ENCODE measurements at places on chromosomes 12 and 14.
A peak's percentile ranks its signal among the peaks of the same experiment; 100 is the strongest.

GRCh38 chr12:110062241-110062640, 13.9 kb upstream of the C12orf76 start:
- DNase-seq: no peak

DNA sequence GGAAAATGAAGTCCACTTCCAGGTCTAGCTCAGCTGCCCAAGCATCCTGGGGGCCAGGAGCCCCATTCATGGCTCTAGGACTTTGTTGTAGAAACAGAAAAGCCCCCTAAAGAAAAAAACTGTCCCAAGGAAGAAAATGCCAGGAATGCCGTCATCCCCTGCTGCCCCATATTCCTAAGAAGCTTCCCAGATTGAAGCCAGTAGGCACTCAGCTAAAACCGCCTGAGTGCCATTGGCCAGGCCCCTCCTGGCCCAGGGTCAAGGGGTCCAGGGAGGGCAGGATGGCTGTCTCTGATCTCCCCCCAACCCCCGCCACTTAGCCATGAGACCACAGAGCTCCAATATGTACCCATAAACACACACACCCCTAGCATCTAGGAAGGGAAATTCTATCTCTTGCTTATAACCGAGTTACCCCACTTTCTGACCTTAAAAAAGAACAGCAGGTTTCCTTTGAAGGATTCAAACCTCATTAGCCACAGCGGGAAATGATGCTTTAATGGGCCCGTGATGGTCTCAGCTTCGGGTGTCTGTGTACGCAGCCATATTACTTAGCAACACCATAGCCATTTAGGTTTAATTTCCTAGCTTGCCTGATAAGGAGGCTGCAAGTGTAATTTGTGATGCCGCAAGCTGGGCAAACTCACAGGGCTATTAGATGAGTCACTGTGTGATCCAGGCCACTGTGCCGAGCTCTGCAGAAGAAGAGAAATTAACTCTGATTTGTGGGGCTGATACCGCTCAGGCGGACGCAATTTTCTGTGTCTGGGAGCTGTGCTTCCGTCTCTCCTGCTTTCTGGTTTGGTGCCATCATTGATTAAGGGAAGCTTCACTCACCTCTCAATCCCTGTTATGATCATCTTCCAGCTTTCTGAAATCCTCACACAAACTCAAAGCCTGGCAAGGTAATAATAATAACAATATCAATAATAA, 84.2 kb downstream of the GCH1 start:
- DNase-seq: peak; percentile 81

DNA sequence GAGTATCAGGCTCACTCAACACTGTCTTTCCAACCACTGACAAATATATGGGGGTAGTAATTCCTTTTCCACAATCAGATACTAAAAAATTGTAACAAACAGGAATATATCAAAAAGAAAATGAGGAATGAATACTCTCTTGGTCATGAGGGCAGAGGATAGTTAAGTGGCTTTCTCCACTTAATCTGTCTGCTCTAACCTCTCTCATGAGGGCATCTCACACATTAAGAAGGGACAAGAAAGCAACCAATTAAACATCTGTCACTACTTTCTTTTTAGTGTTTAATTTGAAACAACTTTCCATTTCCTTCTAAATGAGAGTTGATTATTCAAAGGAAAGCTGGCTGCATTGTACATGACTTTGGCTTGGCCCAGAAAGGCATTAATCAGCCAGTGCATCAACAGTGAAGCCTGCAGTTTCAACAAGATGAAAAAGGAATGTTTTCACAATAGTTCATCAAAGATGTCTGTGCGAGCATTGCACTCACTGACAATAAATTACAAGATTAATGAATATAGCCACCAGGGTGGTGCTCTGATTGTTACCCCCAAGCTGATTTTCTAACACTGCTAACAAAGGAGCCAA, 142.0 kb downstream of the SEC23A start:
- DNase-seq: no peak

DNA sequence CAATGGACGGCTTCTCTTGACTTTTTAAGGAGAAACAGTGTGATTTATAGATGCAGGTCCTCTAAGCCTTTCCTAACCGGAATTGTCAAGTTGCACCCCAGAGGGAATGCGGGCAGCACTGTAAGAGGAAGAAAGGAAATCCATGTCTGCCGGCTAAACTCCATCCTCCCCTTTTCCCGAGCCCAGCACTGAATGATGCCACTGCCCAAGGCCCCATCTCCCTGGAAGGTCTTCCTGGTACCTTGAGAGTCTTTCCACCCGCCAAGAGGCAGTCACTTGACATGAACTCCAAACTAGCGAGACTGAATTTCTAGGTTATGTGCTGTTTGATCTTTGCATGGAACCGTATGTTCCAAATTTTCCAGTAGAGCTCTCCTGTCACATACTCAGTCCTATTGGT, 313.4 kb upstream of the FKBP4 start:
- DNase-seq: no peak

- DNase-seq: no peak
These were observed 129.4 kb downstream of the SYNE2 start for GRCh38 chr14:63982156-63982555.

DNA sequence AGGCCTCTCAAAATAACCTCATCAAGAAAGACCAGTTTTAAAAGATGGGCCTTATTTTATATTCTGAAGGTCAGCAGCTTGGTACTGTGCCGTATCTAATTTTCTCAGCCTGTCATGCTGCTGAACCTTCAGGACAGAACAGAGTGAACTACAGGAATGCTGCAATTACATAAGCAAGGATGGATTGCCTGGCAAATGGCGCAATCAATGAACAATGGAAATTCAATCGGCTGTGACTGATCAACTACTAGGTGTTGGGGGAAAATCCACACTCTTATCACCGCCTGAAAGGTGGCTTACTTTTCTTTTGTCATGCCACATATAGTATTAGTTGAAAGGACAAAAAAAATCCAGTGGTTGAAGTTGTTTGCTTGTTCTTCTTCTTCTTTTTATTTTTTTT, 8.5 kb downstream of the ACSS3 start:
- DNase-seq: no peak

DNA sequence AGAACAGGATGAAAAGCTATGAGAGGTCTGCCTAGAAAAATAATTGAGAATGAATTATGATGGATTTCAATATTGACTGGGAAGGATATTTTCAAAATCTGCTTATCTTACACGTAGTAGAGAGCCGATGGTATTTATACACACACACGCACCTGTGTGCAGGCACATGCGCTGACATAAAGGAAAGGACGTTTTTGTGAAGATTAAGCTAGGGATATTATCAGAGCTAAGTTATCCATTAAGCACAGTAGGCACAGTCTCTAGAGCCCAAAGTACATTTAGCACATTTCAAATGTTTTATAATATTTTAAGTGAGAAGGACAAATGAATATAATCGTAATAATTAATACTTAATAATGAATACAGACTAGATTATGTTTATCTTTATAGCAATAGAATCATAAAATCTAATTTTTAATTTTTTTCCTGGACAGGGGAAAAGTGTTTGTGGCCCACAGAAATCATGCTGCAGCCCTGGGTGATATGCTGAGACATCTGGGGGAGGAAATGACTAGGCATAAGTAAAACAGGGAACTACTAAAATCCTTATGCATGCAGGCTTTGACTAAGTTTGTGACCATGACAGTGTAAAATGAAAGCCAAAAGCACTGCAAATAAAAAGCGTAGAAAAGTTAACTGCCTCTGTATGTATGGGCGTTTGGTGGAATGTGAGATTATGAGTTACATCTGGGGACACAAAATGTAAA, 146.1 kb downstream of the KITLG start:
- DNase-seq: no peak

DNA sequence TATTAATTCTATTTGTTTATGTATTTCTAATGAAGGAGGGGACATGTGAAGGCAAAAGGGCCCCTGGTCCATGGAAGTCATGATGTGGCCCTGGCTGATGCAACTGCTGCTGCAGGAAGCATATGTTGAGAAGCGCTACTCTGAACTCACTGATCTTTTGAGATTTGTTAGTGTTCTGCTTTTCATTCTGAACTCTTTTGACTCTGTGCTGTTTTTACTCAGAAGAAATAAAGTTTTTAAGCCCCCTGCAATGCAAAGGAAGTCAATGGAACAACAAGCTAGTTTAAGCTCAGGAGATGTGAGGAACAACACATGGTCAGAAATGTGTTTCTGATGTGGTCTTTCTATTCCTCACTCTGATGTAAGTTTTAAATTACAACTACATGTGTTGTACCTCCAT, 88.9 kb upstream of the BTG1 start:
- DNase-seq: no peak

GRCh38 chr12:56634837-56635791, 5.0 kb upstream of the BAZ2A start:
- peak; percentile 93 for DNase-seq

GRCh38 chr14:60085085-60085484, 6.6 kb upstream of the PCNX4 start:
- no peak for DNase-seq

DNA sequence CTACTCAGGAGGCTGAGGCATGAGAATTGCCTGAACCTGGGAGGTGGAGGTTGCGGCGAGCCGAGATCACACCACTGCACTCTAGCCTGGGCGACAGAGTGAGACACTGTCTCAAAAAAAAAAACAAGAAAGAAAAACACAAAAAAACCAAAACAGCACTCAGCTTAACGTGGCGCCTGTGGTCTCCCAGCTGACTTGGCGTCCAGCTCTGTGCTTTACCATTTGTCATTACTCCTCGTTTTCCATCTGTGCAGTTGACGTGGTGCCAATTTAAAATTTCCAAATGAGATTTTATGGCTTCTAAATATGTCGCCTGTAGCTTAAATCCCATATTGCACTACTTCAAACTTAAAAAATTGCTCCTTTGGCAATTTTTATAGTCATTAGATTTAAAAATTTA, 2.0 kb downstream of the MGP start:
- DNase-seq: no peak

DNA sequence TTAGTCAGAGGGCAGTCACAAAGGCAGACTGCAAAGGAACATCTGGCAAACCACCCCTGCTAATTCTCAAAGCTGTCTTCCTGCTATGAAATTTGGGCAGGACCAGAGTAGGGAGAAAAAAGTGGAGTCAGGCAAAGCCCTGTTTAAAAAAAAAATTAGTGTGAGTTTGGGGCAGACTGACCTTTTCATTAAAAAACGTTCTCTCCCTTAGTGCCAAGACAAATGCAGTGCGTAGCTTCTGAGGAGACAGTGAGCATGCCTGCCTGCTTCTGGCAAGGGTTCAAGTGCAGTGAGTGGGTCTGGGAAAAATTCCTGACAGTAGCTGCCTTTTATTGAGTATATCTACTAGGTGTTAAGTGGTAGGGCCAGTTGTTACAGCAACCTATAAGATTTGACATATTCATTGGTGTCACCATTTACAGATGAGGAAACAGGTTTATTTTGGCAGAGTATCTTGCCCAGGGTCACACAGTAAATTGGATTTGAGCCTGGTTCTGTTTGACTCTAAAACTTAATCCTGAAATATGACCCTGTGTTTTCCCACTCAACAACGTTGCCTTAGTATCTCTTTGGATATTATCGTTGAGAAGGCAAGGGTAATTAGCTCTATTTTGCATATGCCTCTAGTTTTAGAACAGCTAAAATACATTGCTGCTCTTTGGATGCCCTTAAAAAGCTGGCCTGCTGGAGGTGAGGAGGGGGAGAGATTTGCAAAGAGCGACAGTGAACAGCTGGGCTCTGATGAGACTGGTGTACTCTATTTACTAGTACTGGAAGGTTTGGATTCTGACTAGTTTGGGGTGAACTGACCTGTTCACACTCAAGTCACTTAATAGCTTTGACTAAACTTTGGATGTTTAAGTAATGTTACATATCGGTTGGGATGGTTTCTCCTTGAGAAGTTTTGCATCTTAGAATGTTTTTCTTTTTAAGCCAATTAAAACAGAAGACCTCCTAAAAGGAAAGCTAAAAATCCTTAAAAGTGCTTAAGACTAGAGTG, 72.8 kb downstream of the PAPOLA start:
- peak; percentile 19 for DNase-seq

DNA sequence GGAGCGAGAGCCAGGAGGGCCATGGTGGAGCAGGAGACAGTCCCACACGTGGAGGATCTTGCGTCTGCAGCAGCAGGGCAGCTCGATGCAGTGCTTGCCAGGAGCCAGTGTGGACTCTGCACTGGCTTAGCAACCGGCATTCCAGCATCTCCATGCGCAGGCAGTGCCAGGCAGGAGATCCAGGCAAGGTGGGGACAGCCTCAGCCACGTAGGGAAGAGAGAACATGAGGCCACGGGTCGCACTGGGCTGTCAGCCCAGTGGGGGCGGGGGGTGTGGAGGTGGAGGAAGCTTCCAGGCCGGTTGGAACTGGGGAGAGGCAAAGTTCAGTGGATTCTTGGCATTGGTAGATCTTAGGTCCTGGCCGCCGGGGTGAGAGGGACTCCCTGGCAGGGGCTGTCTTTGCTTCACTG, 121.0 kb upstream of the EVL start:
- no peak for DNase-seq

DNA sequence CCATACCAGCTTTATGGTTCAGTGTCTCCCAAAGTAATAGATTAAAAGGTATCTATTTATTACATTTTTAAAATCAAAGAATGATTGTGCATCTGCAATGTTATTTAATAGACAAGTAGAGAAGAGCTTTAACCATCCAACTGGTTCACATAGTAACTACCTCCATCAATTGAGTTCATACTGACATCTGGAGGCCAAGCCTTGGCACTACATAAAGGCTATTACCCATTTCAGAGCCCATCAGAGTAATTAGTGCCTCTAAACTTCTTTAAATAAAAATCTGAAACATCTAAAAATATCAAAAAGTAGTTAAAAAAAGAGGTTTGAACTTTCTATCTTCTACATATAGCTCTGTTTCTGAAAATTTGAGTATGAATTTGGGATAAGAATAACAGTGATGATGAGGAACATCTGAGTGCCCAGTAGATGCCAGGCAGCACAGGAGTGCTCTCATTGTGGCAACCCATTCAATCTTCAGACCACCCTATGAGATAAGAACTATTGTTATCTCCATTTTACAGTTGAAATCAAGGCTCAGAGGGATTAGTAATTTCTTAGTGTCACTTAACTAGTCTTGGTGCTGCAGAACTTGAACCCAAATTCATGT, 132.9 kb upstream of the DAAM1 start:
- DNase-seq: peak; percentile 52
